ENCODE measurements at places on chromosomes 16 and 17.

DNA sequence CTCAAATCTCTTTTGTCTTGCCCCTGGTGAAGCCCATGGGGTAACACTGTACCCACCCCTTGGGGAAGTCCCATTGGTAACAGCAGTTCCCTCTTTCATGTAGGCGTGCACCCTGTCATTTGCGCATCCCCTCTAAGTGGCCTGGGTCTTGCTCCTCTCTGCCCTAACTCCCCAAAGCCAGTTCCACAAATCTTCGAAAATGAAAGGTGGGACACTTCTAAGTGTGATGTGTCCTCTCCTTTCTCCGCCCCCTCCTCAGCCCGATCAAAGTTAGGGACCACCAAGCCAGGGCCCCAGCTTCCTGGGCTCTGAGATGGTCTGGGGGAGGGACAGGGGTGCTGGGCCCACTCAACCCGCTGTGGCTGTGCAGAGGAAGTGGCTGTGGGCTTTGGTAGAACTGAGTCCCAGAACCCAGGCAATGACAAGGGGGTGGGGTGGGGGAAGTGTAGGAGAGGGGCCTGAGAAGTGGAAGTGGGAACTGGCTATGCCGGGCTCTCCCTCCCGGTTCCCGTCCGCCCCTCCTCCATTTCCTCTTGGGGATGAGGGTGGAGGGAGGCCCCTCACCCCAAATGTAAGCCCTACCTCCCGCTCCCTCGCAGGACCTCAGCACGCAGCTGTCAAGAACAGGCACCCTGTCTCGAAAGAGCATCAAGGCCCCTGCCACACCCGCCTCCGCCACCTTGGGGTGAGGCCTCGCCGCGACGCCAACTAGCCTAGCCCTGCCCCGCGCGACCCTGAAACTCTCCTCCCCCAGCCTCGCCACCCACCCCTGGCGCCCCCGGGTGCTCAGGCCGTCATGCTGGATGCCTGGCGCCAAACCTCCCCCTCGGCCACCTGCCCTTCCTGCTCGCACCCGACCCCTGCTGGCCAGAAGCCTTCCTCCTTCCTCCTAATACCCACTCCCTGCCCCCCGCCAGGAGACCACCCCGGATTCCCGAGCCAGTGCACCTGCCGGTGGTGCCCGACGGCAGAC is 8.7 kb downstream of the ABI3 start:
- no peak for DNase-seq

DNA sequence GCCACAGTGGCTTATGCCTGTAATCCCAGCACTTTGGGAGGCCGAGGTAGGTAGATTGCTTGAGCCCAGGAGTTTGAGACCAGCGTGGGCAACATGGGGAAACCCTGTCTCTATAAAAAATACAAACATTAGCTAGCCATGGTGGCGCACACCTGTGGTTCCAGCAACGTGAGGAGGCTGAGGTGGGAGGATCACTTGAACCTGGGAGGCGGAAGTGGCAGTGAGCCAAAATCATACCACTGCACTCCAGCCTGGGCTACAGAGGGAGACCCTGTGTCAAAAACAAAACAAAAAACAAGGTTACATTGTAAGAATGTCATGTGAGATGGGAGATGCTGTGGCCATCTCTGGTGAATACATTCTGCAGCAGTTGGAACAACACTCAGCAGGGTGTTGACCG is 13.5 kb downstream of the DUSP14 start:
- DNase-seq, result no peak

- no peak for DNase-seq
Observed at GRCh38 chr17:73901661-73902415, 257.6 kb upstream of the SDK2 start.

- no peak for DNase-seq
Observed at GRCh38 chr16:4869147-4869805, 22.0 kb downstream of the UBN1 start.

DNA sequence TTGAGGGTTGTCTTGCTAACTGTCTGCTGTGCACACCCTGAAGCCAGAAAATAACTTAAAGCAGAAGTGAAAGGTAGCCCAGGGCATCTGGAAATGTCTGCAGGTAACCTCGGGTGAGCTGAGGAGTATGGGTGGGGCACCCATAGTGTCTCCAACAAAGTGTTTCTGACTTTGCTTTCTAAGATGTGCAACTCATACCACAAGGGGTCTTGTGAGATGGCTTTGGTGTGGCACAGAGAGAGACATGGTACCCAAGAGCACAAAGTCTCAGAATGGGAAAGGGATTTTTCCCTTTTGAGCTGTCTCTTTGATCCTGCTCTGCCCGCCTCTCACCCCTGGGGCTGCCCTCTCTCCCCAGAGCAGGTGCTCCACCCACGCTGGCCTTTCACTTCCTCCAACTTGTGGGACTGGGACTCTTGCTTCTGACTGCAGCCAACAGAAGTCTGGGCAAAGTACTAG is 6.9 kb downstream of the CHD9 start:
- no peak for DNase-seq

GRCh38 chr17:9644910-9645751 is at the start of gene USP43:
Gene USP43, plus strand, starts transcription at chr17:9645517. Its CDS starts 116 bp downstream, at chr17:9645633.
- no peak for DNase-seq

GRCh38 chr16:70590722-70591415 is 55.5 kb upstream of the IL34 start:
- DNase-seq, result no peak

DNA sequence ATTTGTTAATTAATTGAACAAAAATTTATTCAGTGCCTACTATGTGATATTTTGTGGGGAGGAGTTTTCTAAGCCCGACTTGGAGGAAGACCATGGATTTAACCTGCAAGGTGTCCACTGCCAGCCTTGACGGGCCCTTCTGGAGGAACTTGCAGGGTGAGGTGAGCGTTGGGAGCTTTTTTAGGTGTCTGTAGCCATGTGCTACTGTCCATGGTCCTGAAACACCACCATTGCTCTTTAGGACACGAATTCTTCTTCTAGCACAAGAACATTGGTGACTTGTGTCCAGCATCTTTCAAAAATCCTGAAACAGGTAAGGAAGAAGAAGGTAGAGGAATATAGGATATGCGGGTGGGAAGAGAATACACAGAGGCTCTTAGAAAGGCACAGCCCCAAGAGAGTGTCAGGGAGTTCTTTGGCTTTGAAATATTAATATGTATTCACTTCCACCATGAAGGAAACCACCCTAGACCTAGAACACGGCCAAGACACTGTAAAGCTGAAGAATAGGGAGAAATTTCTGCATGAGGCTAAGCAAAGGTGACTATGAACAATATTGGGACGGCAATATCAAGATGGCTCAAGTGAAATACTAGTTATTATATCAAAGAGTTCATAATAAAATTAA is 27.9 kb upstream of the OR4D1 start:
- DNase-seq, result peak; percentile 52

GRCh38 chr17:58236394-58236793 is 2.0 kb upstream of the LPO start:
- DNase-seq, result no peak

DNA sequence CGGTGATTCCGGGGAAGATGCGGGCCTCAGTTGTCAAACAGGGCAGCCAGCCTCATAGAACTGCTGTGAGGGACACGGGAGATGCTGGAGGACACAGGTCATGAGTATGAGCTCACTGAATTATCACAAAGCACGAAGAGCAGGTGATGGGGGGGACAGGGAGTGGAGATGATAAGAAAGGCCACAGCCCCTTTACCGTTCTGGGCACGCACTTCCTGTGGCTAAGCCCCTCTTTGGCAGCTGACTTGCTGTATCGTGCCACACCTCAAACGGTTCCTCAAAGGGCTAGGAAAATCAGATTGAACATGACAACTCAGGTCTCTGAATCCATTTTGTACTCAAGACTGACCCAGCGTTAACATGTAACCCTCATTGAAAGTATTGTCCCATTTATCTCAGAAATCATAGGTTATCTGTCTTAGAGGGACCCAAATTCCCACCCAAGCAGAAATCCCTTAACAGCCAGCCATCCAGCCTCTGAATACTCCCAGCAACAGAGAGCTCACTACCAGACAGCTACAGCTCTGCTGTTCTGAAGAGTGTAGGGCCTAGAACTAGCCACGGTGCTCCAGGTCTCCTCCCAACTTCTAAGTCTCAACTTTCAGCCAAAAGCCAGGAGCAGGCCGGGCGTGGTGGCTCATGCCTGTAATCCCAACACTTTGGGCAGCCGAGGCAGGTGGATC is 5.0 kb upstream of the SRL start:
- DNase-seq, result peak; percentile 34

- DNase-seq, result no peak
Observed at GRCh38 chr17:2442166-2442565, 41.3 kb upstream of the MNT start.

- peak; percentile 13 for DNase-seq
Observed at GRCh38 chr16:59886021-59886420, 1151.9 kb upstream of the GOT2 start.

DNA sequence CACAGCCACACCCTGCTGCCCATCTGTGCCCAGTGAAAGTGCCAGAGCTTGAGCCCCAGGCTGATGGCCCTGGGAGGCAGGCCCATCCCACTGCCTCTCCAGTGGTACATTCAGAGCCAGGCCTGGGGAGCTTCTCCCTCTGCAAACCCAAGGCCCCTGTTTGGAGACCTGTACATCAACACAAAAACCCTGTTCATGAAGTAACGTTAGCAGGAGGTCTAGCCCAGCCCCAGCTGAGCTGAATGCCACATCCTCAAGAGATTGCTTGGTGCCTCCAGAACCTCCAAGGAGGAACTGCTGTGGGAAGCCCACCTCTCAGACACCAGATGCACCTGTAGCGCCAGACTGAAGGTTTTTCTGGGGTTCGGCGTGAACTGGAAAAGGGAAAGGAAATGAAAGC is 31.5 kb downstream of the C16orf78 start:
- DNase-seq, result no peak

- DNase-seq, result no peak
Observed at GRCh38 chr17:82217530-82218204, 5.0 kb upstream of the CCDC57 start.

- no peak for DNase-seq
Observed at GRCh38 chr16:65675161-65675560, 553.3 kb upstream of the CDH11 start.

All from SJCRH30 (cell line).